Sciatic nerve (tissue), 2 donors: ENCODE measurements at places on chromosomes 16 and 17. TPM values are rescaled to one million over a fixed set of nuclear protein-coding genes. Genes with fewer than 3 reads are reported as not detected.

DNA sequence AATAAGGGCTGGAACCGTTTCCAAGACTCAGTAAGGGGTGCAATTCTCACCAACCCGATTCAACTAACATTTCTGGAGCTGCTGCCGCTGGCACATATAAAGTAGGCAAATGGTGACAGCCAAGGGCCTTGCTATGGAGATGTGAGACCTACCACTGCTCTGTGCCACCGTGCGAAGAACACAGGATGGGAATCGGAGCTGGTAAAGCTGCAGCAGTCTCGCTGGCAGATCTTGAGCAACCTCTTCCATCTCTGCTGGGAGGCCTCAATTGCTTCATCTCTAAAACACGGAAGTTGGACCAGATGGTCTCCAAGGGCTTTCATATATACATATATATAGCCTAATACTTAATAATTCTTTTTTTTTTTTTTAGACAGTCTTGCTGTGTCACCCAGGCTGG is 128.9 kb upstream of the RCVRN start:
- no peak for DNase-seq

The CNP gene
- total RNA-seq = 393 TPM

GRCh38 chr16:49923411-49923810 is 67.5 kb upstream of the ZNF423 start:
- DNase-seq = no peak

The KRT16 gene
- total RNA-seq = 0.85 TPM

DNA sequence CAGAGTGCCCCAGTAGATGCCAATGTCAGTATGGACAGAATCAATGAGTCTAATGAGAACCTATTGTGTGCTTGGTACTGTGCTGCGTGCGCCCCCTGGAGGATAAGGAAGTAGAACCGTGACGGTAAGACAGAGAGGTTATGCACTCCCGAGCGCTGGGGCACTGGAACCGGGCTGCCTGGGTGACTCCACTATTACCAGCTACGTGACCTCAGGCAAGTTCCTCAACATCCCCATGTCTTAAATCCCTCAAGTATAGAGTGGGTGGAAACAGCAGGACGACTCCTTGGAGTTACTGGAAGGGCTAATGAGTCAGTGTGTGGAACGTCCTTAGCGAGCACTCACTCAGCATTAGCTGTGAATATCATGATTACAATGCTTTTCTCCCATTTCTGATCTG is 16.2 kb downstream of the CHST4 start:
- DNase-seq = peak; percentile 55

- no peak for DNase-seq
Observed at GRCh38 chr16:71289732-71290062, 495 bp upstream of the CMTR2 start.

DNA sequence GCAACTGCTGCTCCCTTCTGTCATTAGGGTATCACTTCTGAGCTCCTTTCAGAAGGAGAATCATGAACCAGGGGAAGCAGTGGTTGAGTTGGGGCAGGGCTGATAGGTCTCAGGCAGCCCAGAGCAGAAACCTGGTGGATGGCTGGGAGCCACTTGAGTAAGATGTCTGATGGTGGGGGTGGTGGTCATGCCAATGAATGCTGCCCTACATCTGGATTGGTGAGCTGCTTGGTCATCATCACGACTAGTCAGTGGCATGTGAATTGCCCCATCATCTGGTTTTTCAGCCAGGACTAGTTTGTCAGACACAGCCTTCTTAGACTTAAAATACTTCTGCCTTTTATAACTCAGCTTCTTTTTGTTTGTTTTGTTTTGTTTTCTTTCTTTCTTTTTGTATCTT is 2.6 kb downstream of the GID4 start:
- DNase-seq = no peak

The C17orf107 gene
- 2.4 TPM for total RNA-seq

The CDRT15L2 gene
- total RNA-seq = not detected

DNA sequence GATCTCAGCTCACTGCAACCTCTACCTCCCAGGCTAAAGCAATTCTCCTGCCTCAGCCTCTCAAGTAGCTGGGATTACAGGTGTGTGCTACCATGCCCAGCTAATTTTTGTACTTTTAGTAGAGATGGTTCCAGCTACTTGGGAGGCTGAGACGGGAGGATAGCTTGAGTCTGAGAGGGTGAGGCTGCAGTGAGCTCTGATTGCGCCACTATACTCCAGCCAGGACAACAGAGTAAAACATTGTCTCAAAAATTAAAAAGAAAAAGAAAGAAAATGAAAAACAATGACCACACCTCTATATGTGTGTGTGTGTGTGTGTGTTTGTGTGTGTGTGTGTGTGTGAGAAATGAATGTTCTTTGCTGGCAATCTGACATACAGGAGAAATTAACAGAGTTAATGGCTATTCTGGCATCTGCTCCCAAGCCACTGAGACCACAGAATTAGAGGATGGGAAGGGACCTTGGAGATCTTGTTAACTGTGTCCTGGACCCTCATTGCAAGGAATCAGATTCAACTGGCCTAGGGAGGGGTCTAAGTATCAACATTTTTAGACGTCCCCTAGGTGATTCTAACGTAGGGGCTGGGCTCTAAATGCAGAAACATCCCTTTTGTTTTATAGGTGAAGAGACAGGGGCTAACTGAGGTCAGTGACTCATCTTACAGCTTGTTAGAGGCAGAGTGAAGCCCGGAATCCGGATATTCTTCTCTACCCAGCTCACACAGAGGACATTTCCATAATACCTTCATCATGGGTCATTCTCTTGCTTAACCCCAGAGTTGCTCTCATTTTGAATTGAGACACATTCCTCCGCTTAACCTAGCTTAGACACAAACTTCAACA is 16.4 kb upstream of the MARCHF10 start:
- no peak for DNase-seq

- DNase-seq = no peak
Observed at GRCh38 chr16:88284626-88285513, 97.9 kb upstream of the ZNF469 start.

- DNase-seq = no peak
Observed at GRCh38 chr16:83268169-83268568, 539.6 kb upstream of the HSBP1 start.

The KRTAP9-4 gene
- total RNA-seq = not detected

The CCL17 gene
- not detected for total RNA-seq

The DCUN1D3 gene
- total RNA-seq = 30.7 TPM
